H4 (cell line): ENCODE measurements at places on chromosomes 7 and 10. TPM values are rescaled to one million over a fixed set of nuclear protein-coding genes. Genes with fewer than 3 reads are reported as not detected.

GRCh38 chr7:40826411-40827221, 691.8 kb downstream of the SUGCT start:
- no peak for DNase-seq

- DNase-seq = no peak
These were observed 108.3 kb downstream of the MTERF1 start for GRCh38 chr7:91771921-91772815.

GRCh38 chr10:27457261-27457945, 46.7 kb upstream of the RAB18 start:
- DNase-seq = no peak

Gene ACTL6B
- total RNA-seq = not detected in 2 replicates

Gene FGF8
- not detected in 2 replicates for total RNA-seq

Gene PTPN20
- not detected in 2 replicates for total RNA-seq
